ENCODE measurements at places on chromosomes 5 and 9. TPM values are rescaled to one million over a fixed set of nuclear protein-coding genes. Genes with fewer than 3 reads are reported as not detected.

- no peak for DNase-seq
Observed at GRCh38 chr5:76691467-76692273, 24.3 kb upstream of the F2R start.

- no peak for DNase-seq
Observed at GRCh38 chr5:98755406-98755805, 18.1 kb upstream of the RGMB start.

DNA sequence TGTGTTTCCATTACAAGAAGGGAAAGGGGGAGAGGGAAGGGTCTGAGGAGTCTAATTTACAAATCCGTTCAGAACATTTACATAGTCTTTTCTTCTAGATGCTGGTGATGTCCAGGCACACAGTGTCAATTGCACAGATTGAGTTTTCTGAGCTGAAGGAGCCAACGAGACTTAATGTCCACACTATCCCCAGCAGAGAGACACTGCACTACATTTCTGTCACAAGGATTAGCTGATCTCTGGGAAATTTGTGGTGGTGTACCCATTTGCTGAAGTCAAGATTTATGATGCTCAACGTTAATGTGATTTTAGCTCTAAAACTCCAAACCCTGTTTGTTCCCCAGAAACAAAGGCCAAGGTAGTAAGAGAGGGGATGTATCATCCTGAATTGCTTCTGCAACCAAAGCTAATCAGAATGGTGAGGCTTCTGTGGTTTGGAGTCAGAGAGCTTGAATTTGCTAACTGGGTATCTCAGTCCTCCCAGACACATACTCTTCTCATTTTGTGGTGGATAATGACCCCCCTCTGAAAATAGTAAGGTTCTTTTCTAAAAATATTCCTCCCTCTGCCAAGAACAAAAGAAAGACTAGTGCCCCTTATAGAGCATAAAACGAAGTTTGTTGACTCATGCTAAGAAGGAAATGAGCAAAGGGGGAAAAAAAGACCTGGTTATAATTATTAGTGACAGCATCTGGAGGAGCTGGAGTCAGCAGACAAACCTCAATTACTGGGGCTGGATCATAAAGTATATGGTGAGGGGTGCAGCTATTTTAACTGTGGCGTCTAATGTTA, 416.9 kb downstream of the PSAT1 start:
- no peak for DNase-seq

Gene ZNF883
- total RNA-seq, result 6.6 TPM
